ENCODE measurements at places on chromosomes 7 and 10.

GRCh38 chr7:107857541-107857912 lies 33.5 kb upstream of the DLD start:
- no peak for DNase-seq

DNA sequence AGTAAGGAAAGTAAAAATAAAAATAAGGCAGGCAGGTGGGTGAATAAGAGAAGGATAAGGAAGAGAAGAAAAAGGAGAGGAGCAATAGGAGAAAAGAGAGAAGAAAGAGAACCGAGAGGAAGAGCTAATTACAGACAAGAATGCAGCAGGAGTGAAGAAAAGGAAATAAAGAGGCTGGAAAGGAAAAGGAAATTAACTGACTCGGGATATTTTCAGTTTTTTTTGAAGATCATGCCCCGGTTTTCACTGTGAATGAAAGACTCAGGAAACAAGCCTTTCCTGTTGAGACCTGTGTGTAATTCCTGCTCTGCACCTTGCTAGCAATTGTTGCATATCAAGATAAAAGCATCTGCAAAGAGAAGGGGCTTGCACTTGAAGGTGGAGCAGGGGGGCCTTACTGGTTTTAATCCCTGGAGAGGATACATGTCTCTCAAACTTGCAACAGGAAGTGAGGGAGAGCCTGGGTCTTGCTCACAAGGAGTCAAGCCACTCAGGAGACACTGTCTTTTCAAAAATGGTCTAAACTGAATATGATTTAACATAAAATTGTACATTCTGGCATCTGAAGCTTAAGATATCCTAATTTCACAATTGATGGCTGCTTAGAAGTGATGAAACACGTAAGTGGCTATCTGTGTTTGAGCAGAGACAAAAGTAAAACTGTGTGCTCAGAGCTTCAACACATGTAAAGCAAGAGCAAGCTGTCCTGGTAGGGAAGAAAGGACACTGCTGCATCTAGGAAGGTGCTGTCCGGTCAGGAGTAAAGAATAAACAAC lies 157.6 kb downstream of the FAM107B start:
- no peak for DNase-seq

DNA sequence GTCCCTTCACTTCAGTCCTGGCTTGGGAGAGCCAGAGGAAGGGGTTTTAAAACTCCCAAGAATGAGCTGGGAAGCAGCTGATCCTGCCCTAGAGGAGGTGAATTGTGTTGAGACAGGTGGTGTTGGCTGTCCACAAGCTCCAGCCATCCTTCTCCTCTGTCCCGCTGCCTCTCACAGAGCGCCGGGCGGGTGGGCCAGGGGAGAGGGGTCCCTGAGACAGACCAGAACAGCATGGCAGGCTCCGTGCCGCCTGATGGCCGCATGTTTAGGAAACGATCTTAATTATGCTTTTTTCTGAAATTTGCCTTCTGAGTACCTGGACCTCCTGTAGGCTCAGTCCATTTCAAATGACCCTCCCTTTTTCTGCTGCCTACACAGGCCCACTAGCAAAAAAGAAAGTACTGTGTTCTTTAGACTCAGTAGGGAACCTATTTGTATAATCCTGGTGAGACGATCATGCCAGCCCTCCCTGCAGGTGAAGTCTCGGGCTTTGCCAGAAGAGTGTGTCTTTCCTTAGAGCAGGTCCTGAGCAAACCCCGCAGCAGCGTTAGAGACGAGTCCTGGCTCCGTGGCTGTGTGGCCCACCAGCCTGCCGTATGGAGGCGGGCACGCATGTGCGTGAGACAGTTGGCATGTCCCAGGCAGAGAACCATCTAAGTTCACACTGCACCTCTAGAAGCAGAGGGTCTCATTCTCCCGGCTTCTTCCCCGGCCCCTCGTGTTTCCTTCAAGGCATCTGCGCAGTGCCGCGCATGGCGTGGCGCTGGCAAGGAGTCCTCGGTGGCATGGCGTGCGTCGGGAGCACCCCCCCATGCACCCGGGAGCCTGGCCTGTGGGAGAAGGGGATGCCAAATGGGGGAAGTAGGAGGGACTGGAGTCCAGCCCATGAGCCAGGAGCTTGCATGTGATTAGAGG lies 26.3 kb upstream of the PWWP2B start:
- DNase-seq: no peak

DNA sequence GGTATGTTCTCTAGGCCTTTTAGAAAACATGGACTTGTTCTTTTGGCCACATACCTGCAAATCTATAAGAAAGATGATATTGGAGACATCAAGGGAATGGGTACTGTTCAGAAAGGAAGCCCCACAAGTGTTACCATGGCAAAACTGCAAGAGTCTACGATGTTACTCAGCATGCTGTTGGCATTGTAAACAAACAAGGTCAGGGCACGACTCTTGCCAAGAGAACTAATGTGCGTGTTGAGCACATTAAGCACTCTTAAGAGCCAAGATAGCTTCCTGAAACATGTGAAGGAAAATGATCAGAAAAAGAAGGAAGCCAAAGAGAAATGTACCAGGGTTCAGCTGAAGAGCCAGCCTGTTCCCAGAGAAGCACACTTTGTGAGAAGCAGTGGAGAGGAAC lies 37.1 kb downstream of the SDK1 start:
- DNase-seq: no peak

GRCh38 chr10:104084482-104085142 lies 1.1 kb downstream of the COL17A1 start:
- no peak for DNase-seq

DNA sequence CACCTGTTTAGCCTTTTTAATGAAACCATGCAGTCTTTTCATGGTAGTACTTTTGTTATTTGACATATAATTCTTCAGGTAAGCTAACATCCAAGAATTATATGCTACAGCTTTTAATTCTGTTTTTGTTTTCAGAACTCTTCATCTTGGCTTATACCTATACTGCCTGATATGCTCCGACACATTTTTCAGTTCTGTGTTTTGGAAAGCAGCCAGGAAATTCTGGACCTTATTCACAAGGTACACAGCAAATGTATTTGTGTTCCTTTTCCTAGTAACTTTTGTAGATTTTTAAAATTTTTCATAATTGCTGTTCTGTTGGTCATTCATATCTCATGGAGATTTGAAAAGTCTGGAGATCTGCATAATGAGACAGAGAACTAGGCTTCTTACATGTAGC lies 56.7 kb downstream of the BTAF1 start:
- no peak for DNase-seq

DNA sequence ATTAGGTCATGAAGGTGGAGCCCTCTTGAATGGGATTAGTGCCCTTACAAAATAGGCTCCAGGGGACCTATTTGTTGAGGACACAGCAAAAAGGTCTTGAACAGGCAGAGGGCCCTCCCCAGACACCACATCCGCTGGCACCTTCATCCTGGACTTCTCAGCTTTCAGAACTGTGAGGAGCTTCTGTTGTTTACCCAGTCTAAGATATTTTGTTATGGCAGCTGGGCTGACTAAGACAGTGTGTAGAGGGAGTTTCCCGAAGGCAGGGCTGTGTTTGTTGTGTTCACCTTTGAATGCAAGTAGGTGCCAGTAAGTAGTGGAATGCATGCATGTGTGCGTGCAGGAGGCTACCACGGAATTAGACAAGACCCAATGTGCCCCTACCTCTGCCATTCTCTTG lies 106.7 kb downstream of the PTPRE start:
- DNase-seq: no peak

DNA sequence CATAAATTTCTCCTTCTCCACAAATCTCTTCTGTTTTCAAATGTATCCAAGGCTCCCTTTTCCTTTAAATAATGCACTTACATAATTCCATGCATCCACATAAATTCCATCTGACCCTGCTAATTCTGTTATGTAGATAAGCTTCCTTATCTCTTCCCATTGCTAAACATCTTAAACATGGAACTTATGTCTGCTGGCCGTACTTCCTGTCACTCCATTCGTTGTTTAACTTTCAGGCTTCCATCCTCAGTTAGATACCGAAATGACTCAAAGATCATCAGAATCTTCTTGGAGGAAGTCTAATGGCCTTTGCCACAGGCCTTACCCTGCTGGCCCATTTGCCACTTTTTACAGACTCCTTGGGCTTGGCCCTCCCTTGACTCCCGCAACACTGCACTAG lies 330.9 kb downstream of the GFRA1 start:
- no peak for DNase-seq

DNA sequence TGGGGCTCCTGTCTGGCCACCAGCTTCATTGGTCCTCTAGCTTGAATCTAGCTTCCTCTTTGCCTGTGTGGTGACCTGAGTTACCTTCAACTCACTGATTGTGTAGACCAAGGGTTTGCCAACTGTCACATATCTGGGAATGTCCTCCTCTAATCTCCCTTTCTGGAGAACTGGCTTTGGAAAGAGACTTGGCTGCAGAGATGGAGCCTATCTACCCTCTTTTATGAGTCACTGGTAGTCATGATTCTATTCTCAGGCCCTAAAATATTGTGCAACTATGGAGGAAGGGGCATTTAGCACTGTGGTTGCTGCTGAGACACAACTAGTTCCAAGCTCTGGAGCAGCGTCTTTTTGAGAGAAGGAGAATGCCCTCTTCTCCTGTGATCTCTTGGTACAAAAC lies 691.3 kb downstream of the KCNMA1 start:
- no peak for DNase-seq

DNA sequence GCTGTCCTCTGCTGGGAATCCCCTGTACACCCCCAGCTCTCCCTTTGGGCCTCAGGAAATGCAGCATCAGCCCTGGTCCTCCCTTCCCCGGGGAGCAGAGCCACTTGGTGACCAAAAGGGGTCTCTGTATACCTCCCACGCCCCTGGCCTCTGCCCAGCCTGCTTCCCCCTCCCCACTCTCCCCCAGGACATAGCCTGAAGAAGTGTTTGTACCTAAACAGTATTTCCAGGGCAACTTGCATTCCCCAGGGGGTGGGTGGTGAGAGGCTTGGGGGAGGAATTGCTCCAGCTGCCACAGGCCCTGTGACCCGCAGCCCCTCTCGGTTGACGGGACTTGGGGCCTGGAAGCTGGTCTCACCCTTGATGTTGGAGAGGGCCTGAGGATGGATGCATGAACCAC lies 39.3 kb downstream of the TMEM270 start:
- no peak for DNase-seq

GRCh38 chr10:101014230-101014884 lies 14.7 kb downstream of the LZTS2 start:
- DNase-seq: peak; percentile 73
